ENCODE measurements at places on chromosomes 11 and 22.

DNA sequence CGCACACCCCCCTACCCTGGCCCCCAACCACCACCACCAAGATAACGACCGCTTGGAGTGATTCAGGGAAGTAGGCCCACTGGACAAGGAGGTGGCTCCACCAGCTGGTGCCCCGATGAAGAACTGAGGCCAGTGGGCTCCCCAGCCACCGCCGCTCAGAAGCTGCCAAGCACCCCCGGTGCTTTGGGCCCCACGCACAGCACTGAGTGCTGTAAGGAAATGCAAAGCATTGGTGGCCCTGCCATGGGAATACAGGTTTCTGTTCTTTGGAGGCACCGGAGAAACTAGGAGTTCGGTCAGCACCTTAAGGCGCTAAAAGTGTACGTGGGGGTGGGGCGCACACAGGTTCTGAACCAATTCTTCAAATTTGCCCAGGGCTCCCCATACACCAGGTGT lies 664 bp upstream of the PRSS23 start:
- H3K4me3 ChIP-seq, result peak overlapping the region; percentile 47
- no peaks in the 10 kb centered on the region for H3K27me3 ChIP-seq
- H3K4me1 ChIP-seq, result peaks cover 10% of the 10 kb centered on the region
- DNase-seq, result no peak
- H3K27ac ChIP-seq, result peak overlapping the region; percentile 15

DNA sequence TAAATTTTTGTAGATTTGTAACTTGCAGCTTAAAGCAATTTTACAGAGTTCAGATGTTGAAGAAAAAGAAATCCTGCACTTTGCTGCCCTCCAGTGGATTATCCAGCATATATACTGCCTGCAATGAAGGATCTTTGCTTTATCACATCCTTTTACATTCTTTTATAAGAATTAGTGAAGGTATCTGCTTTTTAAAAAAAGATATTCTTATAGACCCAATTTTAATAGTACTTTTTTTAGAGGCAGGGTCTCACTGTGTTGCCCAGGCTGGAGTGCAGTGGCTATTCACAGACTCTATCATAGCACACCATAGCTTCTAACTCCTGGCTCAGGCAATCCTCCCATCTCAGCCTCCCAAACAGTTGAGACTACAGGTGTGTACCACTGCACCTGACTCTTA lies 60.7 kb downstream of the TTC17 start:
- H3K27ac ChIP-seq, result no peak overlapping the region
- peak; percentile 73 for DNase-seq
- no peaks in the 10 kb centered on the region for H3K27me3 ChIP-seq
- H3K4me1 ChIP-seq, result no peaks in the 10 kb centered on the region
- no peak overlapping the region for H3K4me3 ChIP-seq
- no peaks in the 10 kb centered on the region for H3K36me3 ChIP-seq

GRCh38 chr11:18245396-18245795 lies 3.1 kb downstream of the SAA2 start:
- H3K4me1 ChIP-seq, result no peaks in the 10 kb centered on the region
- no peaks in the 10 kb centered on the region for H3K36me3 ChIP-seq
- no peak for DNase-seq
- H3K4me3 ChIP-seq, result no peak overlapping the region

GRCh38 chr22:48883211-48883960 lies 944.3 kb downstream of the BRD1 start:
- H3K4me3 ChIP-seq, result no peak overlapping the region
- no peak overlapping the region for H3K27ac ChIP-seq
- H3K4me1 ChIP-seq, result peaks cover 9% of the 10 kb centered on the region
- no peak for DNase-seq
- no peaks in the 10 kb centered on the region for H3K27me3 ChIP-seq

GRCh38 chr11:75355051-75355450 lies 3.6 kb upstream of the ARRB1 start:
- DNase-seq, result no peak
- H3K4me3 ChIP-seq, result no peak overlapping the region
- H3K27ac ChIP-seq, result no peak overlapping the region
- H3K36me3 ChIP-seq, result no peaks in the 10 kb centered on the region
- H3K27me3 ChIP-seq, result no peaks in the 10 kb centered on the region

GRCh38 chr11:24357620-24358410 lies 139.0 kb upstream of the LUZP2 start:
- no peaks in the 10 kb centered on the region for H3K27me3 ChIP-seq
- H3K4me3 ChIP-seq, result no peak overlapping the region
- DNase-seq, result peak; percentile 33
- H3K36me3 ChIP-seq, result no peaks in the 10 kb centered on the region
- H3K4me1 ChIP-seq, result peaks cover 5% of the 10 kb centered on the region

DNA sequence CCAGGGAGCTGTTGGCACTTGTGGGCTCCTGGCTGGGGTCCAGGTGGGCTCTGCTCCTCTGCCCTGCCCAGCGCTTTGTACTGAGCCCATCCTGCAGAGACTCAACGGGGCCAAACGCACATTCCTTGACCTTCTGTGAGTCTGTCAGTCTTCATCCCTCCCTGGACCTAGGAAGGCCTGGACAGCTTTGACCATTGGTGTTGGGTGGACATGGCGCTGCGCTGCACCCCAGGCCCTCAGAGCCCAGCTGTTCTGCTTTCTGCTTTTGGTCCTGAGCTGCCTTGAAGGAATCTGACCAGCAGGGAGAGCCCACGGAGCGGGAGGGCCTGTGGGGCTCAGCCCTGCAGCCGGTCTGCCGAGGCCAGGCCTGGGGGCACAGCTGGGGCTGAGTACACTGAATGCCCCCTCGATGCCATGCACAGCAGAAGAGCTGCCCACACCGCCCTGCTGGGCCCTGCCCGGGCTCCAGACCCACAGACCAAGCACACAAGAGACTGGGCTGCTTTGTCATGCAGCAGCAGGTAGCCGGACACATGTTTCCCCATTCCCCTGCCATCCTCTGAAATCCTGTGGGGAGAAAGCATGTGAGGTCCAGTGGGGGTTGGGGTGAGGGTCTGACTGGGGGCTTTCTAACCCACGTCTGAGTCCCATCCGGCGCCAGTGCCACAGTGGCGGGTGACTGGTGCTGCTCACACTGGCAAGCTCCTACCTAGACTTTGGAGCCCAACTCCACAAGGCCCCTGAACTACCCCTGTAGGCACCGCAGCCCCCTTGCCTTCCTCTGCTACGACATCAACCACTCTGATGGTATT lies 24.1 kb upstream of the CCDC188 start:
- H3K27me3 ChIP-seq, result no peaks in the 10 kb centered on the region
- H3K4me3 ChIP-seq, result no peak overlapping the region
- H3K27ac ChIP-seq, result no peak overlapping the region
- H3K36me3 ChIP-seq, result no peaks in the 10 kb centered on the region
- H3K4me1 ChIP-seq, result peaks cover 56% of the 10 kb centered on the region
- no peak for DNase-seq

DNA sequence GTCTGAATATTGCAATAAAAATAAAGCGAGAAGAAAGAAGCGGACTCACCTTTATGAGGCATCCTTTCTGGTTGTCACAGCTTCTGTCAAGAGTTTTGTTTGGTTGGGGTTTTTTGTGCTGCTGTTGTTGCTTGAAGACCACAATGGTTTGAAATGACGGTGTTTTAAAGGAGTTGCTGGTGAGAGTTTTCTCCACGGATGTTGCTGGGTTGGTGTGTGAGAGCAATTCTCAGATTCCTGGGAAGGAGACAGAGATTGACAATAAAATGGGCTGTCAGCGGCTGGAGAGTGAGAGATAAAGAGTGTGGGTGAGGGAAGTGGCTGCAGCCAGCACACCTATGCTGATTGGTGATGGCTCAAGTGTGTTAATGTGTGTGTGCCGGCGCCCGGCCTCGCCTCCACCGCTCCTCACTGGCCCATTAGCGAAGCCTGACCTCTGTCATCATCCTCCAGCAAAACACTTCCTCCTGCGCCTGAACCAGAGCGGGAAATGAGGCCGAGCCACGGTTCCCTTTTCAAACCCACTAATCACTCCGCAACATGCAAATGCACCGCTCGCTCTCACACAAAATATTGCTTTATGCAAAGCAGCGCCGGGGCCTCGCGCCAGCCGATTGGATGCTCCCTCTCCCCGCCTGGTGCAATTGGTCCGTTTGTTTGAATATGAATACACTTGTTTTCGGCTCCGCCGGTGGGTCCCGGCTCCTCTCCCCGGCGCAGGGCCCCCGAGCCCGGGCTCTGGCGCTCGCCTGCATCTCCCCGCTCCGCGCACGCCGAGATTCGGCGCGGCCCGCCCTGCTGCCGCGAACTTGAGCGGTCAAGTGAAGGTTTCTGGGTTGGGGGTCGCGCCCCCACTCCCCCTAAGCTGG lies at the start of gene PAX6:
TSS of gene PAX6 (minus strand) at position 544 of the 869 bp plus-strand sequence. CDS start 4,911 bp downstream, outside the sequence.
- H3K4me1 ChIP-seq, result peaks cover 69% of the 10 kb centered on the region
- peaks cover 6% of the 10 kb centered on the region for H3K36me3 ChIP-seq
- DNase-seq, result no peak
- H3K4me3 ChIP-seq, result peak within 1 kb of the TSS; percentile 50
- peak within 1 kb of the TSS; percentile 74 for H3K27ac ChIP-seq

DNA sequence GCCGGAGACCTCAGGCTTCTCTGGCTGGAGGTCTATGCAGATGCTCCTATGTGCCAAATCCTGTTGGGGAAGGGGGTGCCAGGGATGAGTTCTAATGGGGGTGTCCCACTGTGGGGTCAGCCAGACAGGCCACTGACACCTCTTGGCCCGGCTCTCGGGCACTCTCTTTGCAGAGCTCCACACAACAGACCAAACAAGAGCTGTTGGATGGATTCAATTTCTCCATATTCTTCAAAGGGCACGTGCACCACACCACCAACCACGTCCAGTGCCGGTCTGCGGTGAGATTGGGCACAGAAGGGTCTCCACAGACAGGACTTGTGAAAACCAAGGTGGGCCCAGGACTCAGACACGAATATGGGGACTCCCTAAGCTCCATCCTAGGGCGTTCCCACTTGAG lies 2.2 kb upstream of the RGL4 start:
- H3K27me3 ChIP-seq, result no peaks in the 10 kb centered on the region
- H3K36me3 ChIP-seq, result peaks cover 40% of the 10 kb centered on the region
- H3K27ac ChIP-seq, result no peak overlapping the region

- peaks cover 27% of the 10 kb centered on the region for H3K36me3 ChIP-seq
- H3K4me3 ChIP-seq, result no peak overlapping the region
- no peak overlapping the region for H3K27ac ChIP-seq
Observed at GRCh38 chr22:44001521-44001920, 22.6 kb upstream of the PARVB start.

DNA sequence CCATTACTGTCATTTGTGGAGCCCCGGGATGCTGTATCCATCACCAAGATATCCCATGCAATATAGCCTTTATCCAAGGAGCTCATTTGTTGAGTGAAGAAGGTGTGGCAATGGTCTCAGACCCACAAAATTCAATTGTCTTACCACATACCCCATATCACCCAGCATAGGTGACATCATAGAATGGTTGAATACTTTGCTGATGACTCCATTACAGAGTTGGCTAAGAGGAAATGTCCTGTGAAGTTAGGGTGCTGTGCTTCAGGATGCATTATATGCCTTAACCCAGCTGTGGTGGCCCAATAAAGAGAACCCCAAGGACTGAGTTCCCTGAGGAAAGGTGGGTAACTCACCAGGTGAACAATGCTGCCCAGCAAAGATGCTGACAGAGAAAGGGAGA lies 113.7 kb downstream of the EFCAB6 start:
- no peak overlapping the region for H3K4me3 ChIP-seq
- H3K4me1 ChIP-seq, result no peaks in the 10 kb centered on the region
- H3K27ac ChIP-seq, result no peak overlapping the region
- no peaks in the 10 kb centered on the region for H3K36me3 ChIP-seq
- no peaks in the 10 kb centered on the region for H3K27me3 ChIP-seq

DNA sequence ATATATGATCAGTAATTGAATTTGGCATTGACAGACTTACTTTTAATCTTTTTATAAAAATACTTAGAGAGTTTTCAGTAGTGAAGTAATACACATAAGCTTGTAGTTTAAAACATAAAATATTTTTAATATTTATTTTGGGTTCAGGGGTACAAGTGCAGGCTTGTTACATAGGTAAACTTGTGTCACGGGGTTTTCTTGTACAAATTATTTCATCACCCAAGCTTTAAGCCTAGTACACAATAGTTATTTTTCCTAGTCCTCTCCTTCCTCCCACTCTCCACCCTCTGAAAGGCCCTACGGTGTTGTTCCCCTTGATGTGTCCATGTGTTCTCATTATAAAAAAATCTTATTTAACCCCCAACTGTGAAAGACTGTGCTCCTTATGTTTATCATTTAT lies 1397.8 kb upstream of the RAG2 start:
- no peaks in the 10 kb centered on the region for H3K36me3 ChIP-seq
- H3K4me3 ChIP-seq, result no peak overlapping the region
- no peaks in the 10 kb centered on the region for H3K4me1 ChIP-seq
- H3K27ac ChIP-seq, result no peak overlapping the region

GRCh38 chr22:50044485-50045118 lies 13.5 kb downstream of the TTLL8 start:
- no peaks in the 10 kb centered on the region for H3K27me3 ChIP-seq
- no peaks in the 10 kb centered on the region for H3K36me3 ChIP-seq
- no peak overlapping the region for H3K4me3 ChIP-seq
- H3K27ac ChIP-seq, result no peak overlapping the region

GRCh38 chr11:76395296-76395695 lies 14.2 kb downstream of the GVQW3 start:
- no peaks in the 10 kb centered on the region for H3K27me3 ChIP-seq
- DNase-seq, result no peak
- no peaks in the 10 kb centered on the region for H3K36me3 ChIP-seq
- no peak overlapping the region for H3K4me3 ChIP-seq
- H3K27ac ChIP-seq, result no peak overlapping the region

DNA sequence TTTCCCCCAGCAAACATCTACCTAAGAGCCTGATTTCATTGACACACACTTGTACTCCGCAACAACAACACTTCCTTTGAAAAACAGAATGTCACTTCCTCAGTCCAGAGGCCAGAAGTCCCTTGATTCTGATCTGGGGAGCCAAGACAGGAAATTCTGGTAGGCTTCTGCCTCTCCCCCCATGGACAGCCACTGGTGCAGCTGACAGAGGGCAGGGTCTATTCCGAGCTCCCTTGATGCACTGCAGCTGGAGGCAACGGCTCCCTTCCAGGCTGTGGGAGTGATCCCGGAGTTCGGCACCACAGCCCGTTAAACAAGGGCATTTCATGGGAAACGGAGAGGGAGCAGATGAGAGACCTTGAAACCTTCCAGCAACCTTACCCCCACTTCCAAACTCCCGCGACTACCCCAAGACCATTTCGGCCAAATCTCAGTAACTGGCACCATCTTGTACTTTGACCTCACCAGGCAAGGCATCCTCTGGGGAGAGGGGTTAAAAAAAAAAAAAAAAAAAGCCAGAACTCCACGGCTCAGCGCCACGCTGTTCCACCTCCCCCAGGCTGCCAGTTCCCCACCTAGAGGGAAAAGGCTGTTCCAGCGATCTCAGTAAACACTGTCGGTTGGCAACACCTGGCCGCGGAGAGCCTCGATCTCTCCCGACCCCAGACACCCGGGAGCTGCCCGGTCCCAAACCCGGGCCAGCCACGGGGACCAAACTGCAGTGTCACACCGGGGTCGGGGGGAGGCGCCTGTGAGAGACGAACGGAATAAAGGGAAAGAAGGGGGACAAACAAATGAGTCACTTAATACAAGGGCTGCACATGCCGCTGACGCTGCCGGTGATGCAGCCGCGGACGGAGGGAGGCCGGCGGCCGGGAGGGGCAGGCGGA lies 1.1 kb downstream of the GAB2 start:
- DNase-seq, result peak; percentile 56
- peak overlapping the region; percentile 92 for H3K27ac ChIP-seq
- no peaks in the 10 kb centered on the region for H3K27me3 ChIP-seq
- peak overlapping the region; percentile 68 for H3K4me3 ChIP-seq

- peaks cover 12% of the 10 kb centered on the region for H3K27me3 ChIP-seq
- H3K4me3 ChIP-seq, result no peak overlapping the region
- H3K4me1 ChIP-seq, result peaks cover 13% of the 10 kb centered on the region
- no peak for DNase-seq
Observed at GRCh38 chr11:74468058-74468457, 709 bp upstream of the KCNE3 start.

Measured in spinal cord (tissue), 10 donors.